ENCODE measurements at places on chromosomes 7 and 10.

DNA sequence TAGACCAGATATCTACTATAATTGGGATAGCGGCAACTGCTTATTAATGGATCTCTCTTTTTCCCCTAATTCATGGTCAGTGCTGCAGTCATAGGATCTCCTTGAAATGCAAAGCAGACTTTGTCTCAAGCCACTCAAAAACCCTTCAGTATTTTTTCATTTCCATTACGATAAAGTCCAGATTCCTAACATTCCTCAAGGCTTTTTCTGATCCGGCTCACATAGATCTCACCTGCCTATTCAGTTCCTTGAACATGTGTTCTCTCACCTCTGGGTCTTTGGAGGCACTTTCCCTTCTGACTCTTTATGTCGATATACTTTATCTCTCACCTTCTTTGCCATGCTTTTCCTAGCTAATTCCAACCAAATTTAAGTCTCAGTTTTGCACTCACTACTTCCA lies 25.7 kb upstream of the WASL start:
- no peak for DNase-seq

DNA sequence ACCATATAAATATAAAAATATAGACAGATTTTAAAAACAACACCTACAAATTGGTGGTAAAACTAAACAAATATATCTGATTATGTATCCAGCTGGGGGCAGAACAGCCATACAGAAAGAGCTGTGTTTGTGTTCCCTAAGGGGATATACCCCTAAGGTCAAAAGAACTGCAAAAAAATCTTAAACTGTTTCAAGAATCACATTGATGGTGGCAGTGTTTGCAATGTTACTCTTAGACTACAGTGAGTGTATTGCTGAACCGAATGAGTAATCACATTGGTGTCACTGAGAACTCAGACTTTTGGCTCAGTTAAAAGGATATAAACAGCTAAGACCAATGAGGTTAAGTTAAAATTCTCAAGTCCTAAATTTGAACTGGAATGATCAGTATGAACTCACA lies 27.1 kb upstream of the PTPRN2 start:
- DNase-seq = peak; percentile 76

- no peak for DNase-seq
Observed at GRCh38 chr10:126551202-126551601, 119.3 kb downstream of the C10orf90 start.

- no peak for DNase-seq
Observed at GRCh38 chr10:56586461-56586891, 225.4 kb upstream of the ZWINT start.

DNA sequence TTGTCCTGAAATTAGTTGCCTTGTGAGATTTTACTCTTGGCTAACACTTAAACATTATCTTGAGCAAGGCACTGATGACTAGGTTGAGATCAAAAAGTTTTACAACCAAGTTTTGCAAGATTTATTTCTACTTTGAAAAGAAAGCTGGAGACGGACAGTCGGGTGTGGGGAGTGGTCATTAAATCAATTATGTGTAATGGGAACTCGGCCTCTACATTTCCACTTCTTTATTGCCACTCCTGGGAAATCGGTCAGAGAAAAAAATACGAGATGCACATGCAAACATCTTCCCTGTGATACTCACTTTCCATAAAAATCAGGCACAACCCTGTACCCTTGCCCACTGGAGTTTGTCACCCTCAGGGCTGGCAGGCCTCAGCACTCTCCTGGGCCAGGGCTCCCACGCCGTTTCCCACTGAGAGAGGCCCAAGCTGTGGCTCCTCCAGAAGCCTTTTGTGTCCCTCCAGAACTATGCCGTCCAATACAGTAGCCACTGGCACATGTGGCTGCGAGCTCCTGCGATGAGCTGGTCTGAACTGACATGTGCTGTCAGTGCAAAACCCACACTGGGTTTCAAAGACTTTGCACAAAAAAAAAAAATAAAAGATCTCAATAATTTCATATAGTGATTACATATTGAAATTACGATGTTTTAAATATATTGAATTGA lies 7.5 kb upstream of the GPNMB start:
- DNase-seq = peak; percentile 14

DNA sequence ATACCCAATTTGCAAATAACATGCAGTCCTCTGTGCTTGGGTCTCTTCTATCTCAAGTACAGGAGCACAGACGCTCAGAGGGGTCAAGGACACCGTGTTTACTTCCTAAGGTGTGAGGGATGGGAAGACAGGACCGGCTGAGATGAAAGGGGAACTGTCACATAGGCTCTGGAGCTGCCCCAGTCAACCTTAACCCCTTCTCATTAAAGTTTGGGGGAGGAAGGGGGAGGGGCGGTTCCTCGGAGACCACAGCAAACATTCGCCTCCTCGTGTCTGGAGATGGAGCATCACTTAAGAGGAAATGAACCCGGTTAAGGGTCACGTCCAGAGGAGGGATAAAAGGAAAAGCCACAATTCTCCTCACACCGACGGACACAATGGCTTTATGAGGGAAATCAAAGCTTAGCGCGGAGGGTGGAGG lies 1.1 kb downstream of the SH3PXD2A start:
- no peak for DNase-seq

DNA sequence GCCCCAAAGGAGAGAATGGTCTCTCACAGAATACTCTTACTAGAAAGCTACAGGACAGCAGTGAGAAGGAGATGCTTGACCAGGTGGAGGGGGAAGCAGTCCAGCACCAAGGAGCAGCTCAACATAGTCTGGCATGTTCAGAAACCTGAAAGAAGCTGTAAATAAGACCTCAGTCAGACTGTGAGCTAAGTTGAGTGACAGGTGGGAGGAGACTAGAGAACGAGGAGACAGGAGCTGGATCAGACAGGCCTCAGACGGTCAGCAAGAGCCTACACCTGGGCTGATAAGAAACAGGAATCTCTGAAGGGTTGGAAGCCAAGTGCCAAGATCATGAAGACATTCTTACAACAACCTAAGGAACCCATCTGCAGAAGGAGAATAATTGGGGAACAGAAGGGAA lies 54.5 kb downstream of the ELMO1 start:
- no peak for DNase-seq
